ENCODE measurements at places on chromosomes 4 and X.

- no peak for DNase-seq
Observed at GRCh38 chr4:106268786-106269185, 47.2 kb downstream of the TBCK start.

DNA sequence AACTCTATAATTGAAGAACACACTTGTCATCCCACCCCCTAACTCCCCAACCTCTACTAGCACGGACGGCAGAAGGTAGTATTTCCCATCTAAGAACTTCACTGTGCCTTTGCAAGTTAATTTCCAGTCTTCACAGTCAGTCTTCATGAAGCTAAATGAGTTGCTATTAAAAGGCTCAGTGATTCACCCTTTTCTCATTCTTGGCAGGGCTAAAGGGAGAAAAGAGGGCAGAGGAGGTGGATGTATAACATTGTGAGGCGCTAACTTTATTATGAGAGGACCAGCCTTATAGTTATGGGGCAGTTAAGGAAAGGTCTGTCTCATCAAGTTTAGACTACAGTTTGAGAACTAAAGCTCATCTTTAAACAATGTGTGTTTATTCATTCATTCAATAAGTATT is 161.0 kb upstream of the S100G start:
- no peak for DNase-seq

DNA sequence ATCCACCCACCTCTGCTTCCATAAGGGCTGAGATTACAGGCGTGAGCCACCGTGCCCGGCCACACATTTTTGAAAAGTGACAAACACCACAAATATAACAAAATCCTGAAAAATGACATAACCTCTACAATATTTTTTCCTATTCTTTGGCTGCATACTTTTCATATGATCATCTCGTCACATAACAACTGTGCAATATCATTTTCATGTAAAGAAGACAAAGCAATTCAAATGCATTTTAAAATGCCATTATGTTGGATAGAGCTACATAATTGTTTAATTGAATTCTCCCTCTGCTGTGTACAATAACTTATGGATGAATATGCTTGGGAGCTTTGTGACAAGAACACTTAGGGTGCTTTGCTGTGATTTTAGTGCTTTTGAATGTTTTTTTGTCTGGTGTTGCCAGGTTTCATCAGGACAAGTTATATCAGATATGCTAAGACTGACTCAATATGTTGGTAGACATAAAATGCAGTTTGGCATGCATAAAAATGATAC is 132.9 kb downstream of the CHIC2 start:
- no peak for DNase-seq

- DNase-seq, result no peak
Observed at GRCh38 chr4:56169061-56169460, 218.2 kb downstream of the AASDH start.

GRCh38 chr4:137659431-137659830 is 127.1 kb upstream of the PCDH18 start:
- no peak for DNase-seq

GRCh38 chr4:38532908-38533499 is 131.0 kb upstream of the KLF3 start:
- DNase-seq, result no peak

GRCh38 chr4:131534944-131535645 is 1614.0 kb upstream of the PCDH10 start:
- DNase-seq, result no peak

- DNase-seq, result no peak
Observed at GRCh38 chr4:171186700-171187099, 626.5 kb upstream of the GALNTL6 start.

DNA sequence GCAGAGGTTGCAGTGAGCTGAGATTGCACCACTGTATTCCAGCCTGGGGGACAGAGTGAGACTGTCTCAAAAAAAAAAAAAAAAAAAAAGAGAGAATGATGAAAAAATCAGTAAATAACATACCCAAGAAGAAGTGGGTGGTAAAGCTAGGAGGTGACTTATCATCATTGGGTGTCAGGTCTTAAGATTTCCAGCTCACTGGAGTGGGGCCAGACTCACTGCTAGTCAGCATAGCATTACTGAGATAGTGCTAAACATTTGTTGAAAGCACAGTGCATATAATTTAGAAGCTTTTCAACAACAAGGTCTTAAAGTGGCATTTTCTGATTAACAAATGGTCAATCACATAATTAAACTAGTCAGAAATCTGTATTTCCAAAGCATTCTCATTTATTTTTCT is 221.8 kb upstream of the GYPA start:
- DNase-seq, result no peak

DNA sequence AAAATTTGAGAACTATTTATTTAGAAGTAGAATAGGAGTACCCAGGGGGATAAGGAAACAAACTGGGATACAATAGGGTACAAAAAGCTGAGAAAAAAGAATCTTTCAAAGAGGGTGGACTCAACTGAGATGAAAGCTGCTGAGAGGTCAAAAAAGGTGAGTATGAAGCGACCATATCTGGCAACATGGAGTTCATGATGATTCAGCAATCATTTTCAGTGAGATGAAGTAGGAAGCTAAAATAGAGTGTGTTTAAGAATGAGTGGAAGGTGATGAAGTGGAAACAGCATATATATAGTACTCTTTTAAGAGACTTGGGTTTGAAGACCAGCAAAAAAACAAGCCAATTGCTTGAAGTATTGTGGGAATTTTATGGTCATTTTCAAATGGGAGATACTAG is 72.0 kb upstream of the IL13RA2 start:
- no peak for DNase-seq

GRCh38 chrX:31884535-31884934 is 812.7 kb upstream of the FTHL17 start:
- DNase-seq, result no peak

DNA sequence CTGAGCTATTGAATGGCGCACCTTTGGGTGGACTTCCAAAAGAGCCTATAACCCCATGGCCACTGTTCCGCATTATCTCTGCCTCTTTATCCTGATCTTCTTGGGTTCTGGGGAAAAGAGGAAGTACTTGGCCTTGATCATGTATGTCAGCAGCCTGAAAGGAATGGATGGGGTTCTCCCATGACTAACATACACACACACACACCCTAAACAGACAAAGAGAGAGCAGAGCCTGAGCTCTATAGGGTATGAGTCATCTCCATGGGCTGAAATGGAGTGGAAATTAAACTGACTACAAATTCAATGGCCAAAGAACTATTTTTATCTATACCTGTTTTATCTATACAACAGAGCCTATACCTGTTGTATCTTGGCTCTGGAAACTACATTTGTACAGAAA is 141.5 kb upstream of the MTMR8 start:
- DNase-seq, result no peak

DNA sequence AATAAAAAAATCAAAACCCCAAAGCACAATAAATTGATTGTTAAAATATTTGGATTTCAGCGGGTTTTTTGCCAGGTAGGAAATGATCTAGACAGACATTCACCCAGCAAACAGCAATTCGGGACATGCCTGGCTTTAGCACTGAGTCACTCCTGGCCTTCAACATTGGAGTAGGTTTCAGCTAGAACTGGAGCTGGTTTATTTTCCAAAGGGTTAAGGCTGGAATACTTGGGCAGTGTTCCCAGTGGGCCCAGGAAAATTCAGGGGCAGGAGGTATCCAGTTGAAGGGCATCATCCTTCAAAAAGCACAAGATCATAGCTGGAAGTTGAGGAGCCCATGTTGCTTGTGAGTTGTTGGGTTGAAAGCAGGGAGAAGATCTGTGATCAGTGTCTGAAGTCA is 41.0 kb downstream of the TXLNG start:
- DNase-seq, result no peak

GRCh38 chr4:17920681-17921080 is 100.9 kb downstream of the LCORL start:
- no peak for DNase-seq

DNA sequence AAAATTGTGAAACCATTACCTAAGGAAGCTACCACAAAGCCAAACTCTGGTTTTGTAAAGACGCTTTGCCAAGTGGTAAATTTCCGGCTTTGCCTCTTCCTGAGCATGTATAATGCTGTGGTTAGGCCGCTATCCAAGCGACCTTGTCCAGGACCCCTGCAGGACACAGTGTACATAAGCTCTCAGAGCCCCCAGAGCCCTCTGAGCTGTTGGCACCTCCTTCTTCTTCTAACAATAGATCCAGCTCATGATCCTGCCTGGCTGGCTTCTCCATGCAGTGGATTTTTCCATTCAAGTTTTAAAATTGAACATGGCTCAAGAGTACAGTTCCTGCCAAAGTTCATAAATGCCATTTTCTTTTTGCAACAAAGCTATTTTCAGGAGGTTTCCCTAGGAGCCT is 326.7 kb downstream of the MAPK10 start:
- no peak for DNase-seq

DNA sequence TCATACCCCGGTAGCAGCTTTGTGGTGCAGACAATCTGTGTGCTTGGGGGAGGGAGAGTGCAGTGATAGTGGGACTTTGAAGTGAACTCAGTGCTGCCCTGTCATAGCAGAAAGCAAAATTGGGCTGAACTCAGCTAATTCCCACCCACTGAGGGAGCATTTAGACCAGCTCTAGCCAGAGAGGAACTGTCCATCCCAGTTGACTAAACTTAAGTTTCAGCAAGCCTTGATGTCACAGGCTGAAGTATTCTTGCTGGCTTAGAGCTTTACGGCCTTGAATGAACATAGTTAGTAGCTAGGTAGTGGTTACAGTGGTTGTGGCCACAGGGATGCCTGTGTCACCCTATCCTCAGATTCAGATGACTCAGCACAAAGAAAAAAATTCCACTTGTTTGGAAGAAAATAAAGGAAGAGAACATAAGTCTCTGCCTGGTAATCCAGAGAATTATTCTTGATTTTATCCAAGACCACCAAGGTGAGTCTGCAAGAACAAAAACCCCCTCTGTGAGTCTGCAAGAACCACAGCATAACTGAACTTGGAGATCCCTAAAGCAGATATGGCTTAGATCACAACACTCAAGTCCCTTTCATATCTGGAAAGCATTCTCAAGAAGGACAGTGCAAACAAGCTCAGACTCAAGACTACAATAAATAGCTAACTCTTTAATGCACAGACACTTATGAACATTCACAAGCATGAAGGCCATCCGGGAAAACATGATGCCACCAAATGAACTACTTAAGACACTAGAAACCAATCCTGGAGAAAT is 39.4 kb downstream of the ADH7 start:
- DNase-seq, result no peak

- DNase-seq, result no peak
Observed at GRCh38 chr4:122833999-122834398, 7.4 kb downstream of the FGF2 start.

DNA sequence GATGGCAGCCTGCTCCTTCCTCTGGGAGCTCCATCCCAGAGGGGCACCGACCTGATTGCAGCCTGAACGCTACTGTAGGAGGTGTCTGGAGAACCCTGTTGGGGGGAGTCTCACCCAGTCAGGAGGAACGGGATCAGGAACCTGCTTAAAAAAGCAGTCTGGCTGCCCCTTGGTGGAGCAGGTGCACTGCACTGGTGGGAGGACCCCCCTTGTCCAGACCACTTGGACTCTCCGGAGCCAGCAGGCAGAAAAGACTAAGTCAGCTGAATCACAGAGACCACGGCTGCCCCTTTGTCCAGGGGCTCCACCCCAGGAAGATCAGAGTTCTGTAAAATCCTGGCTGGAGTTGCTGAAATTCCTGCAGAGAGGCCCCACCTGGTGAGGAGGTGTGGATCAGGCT is 67.3 kb upstream of the MAGEB18 start:
- no peak for DNase-seq

- peak; percentile 27 for DNase-seq
Observed at GRCh38 chr4:25180524-25181131, 20.4 kb upstream of the SEPSECS start.

DNA sequence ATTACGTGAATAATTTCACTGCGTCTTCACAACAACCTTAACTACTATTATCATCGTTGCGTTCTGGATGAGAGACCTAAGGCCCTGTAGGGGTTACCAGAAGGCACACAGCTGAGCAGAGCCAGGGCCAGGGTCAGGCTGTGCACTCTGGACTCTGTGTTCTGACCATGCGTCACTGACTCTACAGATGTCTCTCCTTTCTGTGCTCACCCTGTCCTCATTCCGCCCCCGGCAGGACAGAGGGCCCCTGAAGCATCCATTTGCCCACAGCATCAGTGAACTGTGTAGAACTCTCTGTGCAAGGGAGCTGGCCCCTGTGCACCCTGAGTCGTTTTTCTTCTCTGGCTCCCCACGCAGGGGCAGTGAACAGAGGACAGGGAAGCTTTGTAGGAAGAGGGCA is 21.3 kb downstream of the GPKOW start:
- DNase-seq, result no peak

GRCh38 chr4:181569553-181569952 is 673.6 kb upstream of the TENM3 start:
- no peak for DNase-seq

- peak; percentile 17 for DNase-seq
Observed at GRCh38 chrX:63275127-63275526, 76.0 kb downstream of the SPIN4 start.

GRCh38 chr4:129929052-129929451 is 833.1 kb downstream of the C4orf33 start:
- DNase-seq, result no peak

- no peak for DNase-seq
Observed at GRCh38 chr4:48403779-48404178, 62.5 kb downstream of the SLAIN2 start.

DNA sequence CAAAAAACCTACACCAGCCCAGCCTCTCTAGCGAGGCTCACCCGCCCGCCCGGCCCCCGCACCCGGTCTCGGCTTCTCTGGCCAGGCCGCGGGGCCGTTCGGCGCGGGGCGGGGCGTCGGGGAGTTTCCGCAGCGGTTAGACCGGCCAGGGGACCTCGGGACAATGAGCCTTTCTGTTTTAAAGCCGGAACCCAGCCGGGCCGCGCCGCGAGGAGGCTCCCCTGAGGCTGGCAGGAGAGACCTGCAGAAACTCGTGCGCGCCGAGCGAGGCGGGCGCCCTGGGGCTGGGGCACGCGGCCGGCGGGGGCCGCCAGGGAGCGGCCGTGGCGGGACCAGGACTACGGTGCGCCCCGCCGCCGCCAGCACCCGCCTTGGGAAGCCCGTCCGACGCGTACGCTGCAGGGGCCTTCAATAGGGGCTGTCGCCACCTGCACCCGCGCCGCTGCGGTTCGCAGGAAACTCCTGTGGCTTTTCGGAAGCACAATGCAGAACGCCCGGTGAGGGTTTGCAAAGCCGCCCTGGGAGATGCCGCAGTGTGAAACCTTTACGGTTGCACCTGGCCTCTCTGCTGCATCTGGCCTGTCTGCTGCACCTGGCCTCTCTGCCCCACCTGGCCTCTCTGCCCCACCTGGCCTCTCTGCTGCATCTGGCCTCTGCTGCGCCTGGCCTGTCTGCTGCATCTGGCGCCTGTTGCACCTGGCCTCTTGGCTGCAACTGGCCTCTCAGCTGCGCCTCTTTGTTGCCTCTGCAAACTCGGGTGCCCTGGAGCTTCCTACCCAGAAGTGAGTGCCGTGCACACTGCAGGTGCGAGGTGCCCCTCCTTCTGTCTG is 63.9 kb downstream of the TRAPPC11 start:
- no peak for DNase-seq
